ENCODE measurements at places on chromosomes 12 and 14. TPM values are rescaled to one million over a fixed set of nuclear protein-coding genes. Genes with fewer than 3 reads are reported as not detected.

- DNase-seq: peak; percentile 90
Measured at GRCh38 chr12:52992699-52993557, 13.3 kb upstream of the EIF4B start.

SERPINA12 gene
- total RNA-seq: not detected

GRCh38 chr14:63996625-63997220, 143.9 kb downstream of the SYNE2 start:
- DNase-seq: no peak

GRCh38 chr12:23008623-23009022, 383.7 kb downstream of the ETNK1 start:
- DNase-seq: no peak

DNA sequence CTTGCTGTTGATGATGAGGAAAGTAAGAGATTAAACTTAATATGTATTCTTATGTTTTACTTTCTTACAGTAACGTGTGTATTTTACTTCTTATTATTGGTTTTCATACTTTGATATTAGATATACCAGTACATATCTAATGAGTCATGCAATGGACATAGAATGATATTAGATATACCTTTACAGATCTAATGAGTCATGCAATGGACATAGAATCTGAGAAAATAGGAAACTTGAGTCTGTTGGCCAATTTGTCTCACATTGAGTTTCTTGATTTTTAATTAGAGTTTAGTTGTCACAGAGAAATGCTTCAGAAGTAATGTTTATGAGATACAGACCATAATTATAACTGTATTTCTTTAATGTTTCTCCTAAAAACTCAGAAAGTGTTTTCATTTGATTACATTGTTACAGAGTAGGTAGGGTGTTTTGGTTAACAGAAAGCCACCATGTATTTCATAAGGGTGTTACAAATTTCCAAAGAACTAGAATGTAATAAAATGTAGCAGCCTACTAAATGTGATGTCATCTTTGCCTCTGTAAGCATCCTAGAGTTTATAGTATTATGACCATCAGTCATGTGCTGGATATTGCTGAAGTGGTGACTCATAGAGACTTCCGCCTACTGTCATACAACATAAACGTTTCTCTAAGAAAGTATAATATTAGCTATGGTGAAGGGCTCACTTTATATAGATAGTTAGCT, 3.0 kb downstream of the GAS2L3 start:
- DNase-seq: peak; percentile 87

LMNTD1 gene
- not detected for total RNA-seq

GRCh38 chr12:96489392-96490056, at the start of gene CFAP54:
TSS of gene CFAP54 (plus strand) at chr12:96489577. CDS start at chr12:96489610, 33 bp downstream.
- DNase-seq: peak; percentile 94

ANO4 gene
- not detected for total RNA-seq

- no peak for DNase-seq
Measured at GRCh38 chr14:37643701-37644100, 48.3 kb downstream of the TTC6 start.

DNA sequence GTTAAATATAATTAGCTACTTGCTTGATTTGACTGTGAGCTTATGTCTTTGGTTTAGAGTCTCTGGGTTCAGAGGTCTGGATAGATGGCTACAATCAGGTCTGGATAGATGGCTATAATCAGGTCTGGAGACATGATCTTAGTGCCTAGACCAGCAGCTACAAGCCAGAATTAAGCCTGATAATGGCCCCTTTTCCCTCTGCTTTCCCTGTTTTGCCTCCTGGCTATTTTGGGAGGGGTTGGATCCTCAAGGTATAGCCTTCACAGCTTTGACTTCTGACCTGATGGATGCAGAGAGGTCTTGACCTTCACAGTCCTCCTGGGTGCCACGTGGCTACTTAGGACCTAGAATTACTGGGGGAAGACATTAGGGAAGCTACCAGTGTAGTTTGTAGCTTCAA, 877.7 kb downstream of the GALC start:
- no peak for DNase-seq

GNB3 gene
- 1.4 TPM for total RNA-seq

LACRT gene
- not detected for total RNA-seq

DNA sequence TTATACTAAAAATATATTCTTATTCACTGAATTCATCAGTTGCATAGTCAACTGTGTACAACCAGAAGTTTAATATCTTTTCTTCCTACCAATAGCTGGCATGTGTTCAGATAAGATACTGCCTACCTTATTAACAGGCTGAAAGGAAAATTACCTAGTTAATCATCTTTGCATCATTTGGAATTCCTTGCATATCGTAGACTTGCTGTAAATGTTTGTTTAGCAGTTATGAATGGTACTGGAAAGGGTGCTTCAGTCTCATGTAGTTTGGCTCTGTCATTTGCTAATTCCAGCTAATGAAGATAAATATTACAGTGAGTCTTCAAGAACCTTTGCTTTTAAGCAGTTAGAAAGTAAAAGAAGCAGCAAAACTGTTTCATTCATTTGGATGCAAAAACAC, 84.4 kb downstream of the PPHLN1 start:
- DNase-seq: no peak

MYO1H gene
- not detected for total RNA-seq

DNA sequence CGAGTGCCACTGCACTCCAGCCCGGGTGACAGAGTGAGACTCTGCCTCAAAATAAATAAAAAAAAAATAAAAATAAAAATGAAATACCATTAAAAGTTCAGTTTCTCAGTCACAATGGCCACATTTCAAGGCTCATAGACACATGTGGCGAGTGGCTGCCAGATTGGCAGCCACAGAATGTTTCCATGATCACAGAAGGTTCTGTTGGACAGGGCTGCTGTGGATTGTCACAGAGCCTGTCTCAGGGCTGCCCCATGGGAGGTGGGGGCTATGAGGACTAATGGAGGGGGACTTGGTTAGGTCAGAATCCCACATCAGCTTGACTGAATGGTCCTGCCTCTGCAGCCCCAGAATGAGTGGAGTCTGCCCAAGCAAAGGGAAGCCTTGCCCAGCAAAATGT, 3.8 kb upstream of the PLA2G1B start:
- no peak for DNase-seq

DNA sequence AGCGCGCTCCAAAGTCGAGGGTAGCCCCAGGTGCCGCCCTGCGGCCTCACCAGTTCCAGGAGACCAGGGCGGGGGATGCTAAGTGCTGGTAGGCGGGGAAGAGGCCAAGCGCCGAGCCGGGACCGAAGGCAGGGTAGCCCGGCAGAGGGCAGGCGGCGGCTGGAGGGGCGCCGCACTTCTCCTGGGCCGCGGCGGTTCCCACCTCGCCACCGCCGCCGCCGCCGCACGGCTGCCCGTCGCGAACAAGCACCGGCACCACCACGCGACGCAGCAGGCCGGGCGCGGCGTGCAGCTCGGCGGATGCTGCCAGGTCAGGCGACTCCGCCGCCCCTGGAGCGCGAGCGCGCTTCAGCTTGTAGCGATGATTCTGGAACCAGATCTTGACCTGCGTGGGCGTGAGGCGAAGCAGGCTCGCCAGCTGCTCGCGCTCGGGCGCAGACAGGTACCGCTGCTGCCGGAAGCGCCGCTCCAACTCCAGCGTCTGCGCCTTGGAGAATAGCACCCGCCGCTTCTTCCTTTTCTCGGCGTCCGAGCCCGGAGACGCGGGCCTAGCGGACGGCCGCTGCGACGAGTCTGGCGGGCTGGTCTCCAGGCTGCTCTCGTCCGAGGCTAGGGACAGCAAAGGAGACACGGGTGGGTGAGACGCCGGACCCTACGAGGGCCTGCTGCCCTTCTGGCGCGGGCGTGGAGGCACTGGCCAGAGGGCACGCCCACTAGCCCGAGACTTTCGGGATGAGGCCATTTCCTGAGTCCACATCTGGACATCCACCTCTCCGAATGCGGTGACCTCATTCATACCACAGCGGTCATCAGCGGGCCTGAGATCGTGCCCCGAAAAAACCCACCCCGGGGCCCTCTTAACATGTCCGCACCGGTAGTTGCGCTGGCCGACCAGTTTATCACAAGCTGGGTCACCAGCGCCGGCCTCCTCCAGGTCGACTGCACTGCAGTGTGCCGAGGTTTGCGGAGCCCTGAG, 1.3 kb downstream of the NKX2-8 start:
- DNase-seq: peak; percentile 90

DNA sequence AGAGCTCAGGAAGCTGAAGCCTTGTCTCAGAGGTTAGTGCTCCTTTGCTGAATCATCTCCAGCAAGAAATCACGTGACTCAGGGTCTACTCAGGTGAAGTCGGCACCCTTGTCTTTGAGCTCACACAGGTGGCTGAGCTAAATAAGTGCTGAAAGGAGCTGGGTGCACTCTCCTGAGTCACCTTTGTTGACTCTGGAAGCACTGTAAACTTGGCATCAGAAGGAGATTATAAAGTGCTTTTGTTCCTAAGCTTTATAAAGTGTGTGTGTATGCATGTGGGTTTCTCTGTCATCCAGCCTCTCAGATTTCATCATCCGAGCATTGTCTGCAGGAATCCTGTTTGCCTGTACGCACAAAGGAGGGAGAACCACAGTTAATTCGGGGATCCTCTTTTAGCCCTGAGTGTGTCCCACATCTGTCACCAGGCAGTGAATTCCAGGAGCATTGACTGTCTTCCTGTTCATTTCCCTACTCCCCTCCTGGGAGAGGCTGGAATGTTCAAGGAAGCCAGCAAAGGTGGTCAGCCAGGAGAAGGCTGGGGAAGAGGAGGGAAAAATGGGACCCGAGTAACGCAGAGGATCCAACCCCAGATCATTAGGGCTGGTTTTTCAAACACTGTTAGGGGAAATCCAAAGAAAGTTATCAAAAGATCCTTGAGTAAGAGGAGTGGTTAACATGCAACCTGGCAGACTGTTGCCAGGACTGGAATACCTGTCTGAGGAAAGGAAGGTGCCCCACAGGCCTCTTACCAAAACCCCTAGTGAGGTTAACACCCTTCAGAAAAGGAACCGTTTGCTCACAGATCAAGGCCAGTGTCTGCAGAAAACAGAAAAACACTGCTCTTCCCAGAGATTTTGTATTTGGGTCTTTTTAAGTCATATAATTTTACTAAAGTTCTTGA, 157.5 kb upstream of the HIF1A start:
- peak; percentile 31 for DNase-seq

GRCh38 chr14:104353921-104354701, 215.7 kb downstream of the KIF26A start:
- peak; percentile 76 for DNase-seq

GRCh38 chr14:52835122-52835903, 43.9 kb upstream of the GNPNAT1 start:
- DNase-seq: peak; percentile 65

MANSC4 gene
- total RNA-seq: not detected

DNA sequence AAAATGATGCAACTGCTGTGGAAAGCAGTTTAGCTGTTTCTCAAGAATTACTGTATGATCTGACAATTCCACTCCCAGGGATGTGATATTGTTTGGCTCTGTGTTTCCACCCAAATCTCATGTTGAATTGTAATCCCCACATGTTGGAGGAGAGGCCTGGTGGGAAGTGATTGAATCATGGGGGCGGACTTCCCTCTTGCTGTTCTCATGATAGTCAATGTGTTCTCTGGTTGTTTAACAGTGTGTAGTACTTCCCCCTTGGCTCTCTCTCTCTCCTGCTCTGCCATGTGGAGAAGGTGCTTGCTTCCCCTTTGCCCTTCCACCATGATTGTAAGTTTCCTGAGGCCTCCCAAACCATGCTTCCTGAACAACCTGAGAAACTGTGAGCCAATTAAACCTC, 93.4 kb upstream of the CPM start:
- no peak for DNase-seq

GRCh38 chr12:82474798-82475184, 116.5 kb downstream of the METTL25 start:
- DNase-seq: no peak

PPP1R36 gene
- 1.1 TPM for total RNA-seq

DNA sequence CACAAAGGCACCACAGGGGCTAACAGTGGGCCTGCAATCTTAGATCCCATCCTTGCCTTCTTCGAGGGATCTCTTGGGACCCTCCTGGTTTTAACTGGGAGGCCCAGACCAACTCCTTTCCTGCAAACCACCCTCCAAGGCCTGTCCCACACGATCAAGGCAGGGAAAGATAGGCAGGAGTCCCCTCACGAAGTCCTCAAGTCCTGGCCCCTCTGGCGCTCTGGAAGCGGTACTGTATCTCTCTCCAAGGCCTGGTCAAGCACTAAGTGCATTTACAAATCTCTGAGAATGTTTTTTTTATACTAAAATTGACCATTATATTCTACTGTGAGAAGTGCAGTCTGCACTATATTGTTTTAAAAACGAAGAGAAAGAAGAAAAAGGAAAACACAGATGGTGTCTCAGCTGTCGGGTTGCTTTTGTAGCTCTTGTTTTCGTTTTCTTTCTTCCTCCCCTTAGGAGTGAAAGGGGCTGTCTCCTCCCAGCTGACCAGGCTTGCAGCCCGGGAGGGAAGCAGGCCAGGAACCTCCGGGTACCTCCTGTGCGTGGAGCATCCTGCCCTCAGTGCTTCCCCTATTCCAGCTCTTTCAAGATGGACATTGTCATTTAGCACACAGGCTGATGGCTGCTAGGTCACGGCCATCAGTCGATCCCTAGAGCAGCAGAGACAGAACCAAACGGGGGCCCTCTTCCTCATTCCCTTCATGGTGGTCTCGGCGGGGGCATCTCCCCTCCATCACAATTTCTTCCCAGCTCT, 56.7 kb downstream of the FAM222A start:
- no peak for DNase-seq

PTPN21 gene
- total RNA-seq: 18.0 TPM

GRCh38 chr12:120971299-120972180, 6.8 kb upstream of the HNF1A start:
- DNase-seq: peak; percentile 89

DNA sequence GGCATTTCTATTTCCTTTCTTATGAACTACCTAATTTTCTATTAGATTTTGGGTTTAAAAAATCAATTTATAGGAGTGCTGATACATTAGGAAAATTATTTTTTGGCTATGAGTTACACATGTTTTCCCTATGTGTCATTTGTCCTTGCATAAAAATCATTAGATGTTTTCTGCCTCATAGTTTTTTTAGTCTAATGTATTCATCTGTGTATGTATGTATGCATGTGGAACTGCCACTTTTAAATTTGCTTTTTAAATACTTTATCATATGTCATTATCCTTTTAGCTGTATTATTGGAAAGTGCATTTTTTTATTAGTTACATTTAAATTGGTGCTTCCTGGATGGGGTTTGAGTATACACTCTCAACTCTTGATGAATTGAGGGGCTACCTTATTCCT, 78.7 kb upstream of the CEP83 start:
- no peak for DNase-seq

CAND1 gene
- total RNA-seq: 116 TPM

DNA sequence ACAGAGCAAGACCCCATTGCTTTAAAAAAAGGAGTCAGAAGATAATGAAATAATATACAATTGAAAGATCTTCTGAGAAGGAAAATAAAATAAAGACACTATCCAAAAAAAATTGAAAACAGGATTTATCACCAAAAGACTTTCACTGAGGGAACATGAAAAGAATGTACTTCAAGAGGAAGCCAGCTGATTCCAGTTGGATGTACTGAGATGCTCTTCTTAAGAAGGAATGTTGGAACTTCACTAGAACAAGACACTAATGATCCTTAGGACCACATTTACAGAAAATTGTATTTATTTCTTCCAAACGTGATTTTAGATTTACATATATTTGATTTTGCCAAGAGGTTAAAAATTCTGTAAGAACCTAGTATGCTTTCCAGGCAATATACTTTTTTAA, 65.6 kb upstream of the CNOT2 start:
- no peak for DNase-seq

All from osteoblast (primary cell).